ENCODE measurements at places on chromosomes 7 and 10.
A peak's percentile ranks its signal among the peaks of the same experiment; 100 is the strongest.

- no peak for DNase-seq
Measured at GRCh38 chr7:14551310-14551709, 351.2 kb downstream of the DGKB start.

DNA sequence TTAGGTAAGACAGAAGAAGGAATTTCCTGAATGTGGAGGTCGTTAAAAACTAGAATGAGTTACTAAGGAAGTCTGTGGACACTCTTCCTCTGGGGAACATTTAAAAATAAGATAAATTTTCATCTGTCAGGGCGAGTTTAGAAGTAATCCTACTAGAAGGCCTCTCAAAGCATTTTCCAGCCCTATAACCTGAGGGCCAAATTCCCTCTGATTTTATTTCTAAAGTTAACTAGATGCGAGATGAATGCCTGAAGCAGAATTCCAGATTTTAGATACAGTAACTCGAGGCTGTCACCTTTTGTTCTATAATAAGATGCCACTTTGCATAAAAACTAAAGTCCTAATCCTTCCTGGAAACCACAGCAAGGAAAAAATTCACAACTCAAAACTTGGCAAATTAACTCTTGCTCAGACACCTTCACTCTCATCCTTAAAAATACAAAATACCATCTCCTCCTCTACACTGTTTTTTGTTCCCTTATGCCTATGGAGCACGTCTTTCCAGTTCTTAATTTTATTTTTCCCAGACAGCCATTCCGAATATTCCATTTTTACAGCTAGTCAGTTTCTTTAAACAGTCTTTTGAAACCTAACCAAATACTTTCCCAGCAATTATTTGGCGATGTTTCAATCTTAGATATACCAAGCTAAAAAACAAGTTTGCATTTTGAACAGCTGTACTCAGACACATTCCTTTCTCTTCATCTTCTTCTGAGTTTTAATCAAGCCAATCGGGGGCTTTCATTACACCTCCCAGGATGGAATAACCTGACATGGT lies 420.7 kb upstream of the NFE2L3 start:
- no peak for DNase-seq

DNA sequence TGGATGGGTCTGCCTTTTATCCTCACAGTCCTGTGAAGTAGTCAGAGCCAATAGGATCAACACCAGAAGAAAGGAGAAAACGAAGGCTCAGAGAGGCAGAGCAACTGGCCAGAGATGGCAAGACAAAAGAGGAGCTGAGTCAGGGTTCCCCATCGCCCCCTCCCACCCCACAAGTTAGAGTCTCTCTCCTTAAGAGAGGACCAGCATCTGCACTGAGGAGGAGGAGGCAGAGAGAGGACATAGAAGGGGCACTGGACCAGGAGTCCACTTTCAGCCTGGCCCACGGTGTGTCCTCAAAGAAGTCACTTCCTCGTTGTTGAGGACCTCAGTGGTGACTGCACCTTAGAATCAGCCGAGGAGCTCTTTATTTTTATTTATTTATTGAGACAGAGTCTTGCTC lies 11.6 kb downstream of the SPOCK2 start:
- no peak for DNase-seq

DNA sequence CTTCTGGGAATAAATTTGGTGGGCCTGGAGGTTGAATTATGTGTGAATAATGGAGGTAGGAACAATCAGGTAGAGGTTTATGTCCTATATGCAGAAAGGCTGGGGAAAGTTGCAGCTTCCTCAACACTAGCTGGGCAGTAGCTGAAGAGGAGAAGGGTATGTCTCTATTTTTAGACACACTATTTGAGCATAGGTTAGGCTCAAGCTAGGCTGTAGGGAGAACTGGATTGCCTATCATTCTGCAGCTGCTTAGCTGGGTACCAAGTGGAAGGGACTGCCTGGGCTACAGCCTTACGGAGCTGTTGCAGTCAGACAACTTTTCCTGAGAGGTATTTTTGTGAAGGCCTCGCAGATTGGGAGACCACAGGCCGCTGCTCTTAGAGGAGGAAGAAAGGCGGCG lies 67.9 kb downstream of the DENND11 start:
- no peak for DNase-seq

GRCh38 chr7:16063716-16064675 lies 357.3 kb downstream of the CRPPA start:
- no peak for DNase-seq

- no peak for DNase-seq
Measured at GRCh38 chr7:72706521-72706920, 121.5 kb downstream of the TYW1B start.

DNA sequence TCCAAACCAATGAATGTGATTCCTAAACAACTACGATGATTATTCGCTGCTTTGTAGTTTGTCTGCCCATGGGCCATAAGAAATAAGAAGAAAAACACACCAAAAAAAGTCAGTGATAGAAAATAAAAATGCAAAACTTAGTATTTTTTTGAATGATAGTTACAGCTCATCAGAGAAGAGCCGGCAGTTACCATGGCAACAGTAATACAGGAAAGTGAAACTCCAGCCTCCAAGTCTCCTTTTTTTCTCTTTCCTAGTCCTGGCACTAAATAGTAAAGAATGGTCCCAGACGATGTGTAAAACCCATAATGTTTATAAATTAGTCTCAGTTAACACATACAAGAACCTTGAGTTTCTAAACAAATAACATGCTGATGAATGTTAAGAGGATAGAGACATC lies 21.6 kb upstream of the LHFPL3 start:
- DNase-seq: no peak

DNA sequence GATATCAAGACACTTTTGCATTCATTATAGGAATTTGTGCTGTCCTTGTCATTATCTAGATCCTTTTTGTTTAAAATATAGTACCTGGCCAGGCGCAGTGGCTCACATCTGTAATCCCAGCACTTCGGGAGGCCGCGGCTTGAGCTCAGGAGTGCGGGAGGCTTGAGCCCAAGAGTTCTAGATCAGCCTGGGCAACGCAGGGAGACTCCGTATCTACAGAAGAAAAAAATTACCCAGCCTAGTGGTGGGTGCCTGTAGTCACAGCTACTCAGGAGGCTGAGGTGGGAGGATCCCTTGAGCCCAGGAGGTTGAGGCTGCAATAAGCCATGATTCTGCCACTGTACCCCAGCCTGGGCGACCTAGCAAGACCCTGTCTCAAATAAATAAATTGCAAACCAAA lies 621 bp upstream of the MORN4 start:
- peak; percentile 7 for DNase-seq

- DNase-seq: peak; percentile 2
Measured at GRCh38 chr10:23095966-23096801, 805 bp downstream of the MSRB2 start.

DNA sequence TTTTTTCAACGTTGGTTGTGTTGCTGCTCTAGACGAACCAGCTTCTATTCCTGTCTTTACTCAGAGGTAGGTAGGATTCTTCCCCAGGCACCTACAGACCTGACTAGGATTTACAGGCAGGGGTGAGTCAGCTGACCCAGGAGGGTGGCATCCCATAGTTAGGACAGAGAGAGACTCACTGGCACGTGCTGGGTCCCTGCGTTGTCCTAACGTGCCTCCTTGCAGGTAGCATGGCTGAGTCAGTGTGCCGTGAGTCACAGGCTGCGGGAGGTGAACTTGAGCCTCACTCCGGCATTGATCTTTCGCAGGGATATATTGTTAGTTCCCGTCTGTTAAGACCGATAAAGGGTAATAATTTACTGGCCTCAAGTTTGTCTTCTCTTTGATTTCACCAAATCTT lies 96.5 kb downstream of the PFKFB3 start:
- peak; percentile 43 for DNase-seq

DNA sequence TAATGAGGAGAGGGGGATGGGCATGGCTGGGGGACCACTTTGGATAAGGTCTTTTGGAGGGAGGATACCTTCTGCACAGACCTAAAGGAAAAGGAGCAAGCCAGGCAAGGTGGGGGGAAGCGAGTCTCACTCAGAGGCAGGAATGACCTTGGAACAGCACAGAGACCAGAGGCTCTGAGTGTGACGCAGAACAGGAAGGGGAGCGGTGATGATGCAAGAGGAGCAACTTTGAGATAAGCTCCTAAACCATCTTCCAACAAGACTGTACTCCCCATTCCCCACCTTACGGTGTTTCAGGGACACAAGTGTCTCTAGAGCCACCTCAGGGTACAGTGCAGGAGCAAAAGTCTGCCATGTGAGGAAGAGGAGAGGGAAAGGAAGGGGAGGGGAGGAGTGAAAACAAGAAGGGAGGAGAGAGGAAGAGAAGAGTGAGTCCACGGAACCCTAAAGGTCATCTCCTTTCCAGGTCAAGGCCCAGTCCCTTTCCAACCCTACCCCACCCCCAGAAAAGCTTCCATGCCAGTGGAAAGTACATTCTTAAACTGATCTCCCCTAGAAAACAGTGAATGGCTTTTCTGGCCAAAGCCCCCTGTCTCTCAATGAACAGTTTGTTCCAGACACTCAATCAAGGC lies 54.1 kb downstream of the JAZF1 start:
- no peak for DNase-seq

DNA sequence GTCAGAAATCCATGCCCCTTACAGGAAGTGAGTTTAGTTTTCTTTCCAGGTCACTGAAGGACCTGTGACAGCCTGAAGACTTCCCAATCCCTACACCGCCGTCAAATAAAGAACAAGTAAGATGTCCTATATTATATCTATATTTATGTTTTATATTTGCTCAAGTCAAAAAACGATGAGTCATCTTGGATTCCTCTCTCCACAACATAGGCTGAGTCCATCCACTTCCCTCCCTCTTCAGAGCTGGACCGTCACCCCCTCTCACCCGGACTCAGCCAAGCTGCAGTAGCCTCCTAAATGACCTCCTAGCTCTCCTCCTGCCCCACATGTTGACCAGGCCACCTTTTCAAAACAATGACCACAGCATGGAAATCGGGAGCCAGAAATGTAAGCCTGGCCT lies 53.5 kb downstream of the GLI3 start:
- DNase-seq: no peak

DNA sequence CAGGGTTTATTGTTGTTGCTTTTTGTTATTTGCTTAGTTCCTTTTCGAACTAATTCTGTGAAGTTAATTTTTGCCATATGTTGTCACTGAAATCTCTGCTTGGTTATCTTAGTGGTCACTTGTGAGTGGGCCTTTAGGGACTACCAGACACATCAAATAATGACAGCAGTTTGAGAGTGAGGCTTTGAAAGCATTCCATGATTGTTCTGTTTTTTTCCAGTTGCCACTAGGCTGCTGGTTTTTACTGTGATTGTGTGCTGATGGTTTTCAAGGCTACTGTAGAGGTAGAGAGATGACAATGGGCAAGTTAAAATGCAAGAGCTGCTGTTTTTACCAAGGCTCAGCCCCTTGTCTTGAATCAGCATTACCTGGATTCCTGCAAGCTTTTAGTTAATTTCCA lies 20.0 kb downstream of the SEPTIN7 start:
- DNase-seq: no peak

DNA sequence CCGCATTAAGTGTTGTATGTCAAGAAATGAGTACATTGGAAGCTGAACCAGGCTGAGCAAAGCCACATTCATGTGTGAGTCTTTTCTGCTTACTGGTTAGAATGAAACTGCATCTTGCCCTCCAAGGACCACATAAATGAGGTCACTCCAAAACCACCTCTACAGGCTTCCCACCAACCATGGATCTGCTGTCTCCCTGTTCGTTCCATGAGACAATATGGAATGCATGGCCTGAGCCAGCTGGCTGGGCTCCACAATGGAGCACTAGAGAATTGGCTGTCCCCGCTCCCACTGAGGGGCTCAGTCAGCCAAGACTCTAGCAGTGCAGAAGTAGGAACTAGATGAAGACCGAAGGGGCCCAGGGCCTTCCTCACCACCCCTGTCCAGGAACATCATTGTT lies 120.8 kb downstream of the TNS3 start:
- no peak for DNase-seq

GRCh38 chr7:131095346-131095745 lies 232.3 kb upstream of the MKLN1 start:
- DNase-seq: no peak

GRCh38 chr7:158991824-158992621 lies 135.7 kb downstream of the DYNC2I1 start:
- DNase-seq: no peak

DNA sequence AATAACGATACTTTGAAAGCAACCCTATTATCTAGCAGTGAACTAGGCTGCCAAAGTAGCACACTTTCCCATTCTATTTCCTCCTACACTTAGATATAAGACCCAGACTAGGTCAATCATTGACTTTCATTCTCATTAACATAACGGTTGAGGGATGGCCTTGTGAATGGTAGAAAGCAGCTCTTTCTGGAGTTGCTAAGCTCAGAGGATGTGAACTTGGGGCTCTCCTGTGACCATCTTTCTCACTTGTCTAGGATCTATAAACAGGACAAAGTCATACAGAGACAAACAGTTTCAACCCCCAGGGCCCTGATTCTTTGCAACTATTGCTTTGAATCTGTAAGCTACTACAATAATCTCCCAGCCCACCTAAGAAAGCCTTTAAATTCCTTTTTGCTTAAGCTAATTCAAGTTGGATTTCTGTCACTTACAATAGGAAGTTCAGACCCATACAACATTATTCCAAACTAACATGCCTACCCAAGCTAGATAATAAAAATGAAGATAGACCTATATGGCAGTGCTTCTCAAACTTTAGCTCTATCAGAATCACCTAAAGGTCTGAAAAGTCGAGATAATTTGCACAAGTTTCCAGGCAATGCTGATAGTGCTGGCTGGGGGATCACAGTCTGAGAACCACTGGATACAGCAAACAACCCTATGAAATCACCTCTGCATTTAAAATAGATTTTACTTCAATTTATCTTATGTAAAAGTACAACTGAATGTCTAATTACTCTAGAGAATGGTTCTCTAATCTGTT lies 16.7 kb downstream of the P4HA1 start:
- no peak for DNase-seq

GRCh38 chr10:34015700-34016099 lies 681.2 kb upstream of the NRP1 start:
- no peak for DNase-seq

- DNase-seq: peak; percentile 24
Measured at GRCh38 chr10:11610826-11611247, 613 bp downstream of the USP6NL start.

GRCh38 chr10:14822879-14823755 lies 14.7 kb downstream of the CDNF start:
- no peak for DNase-seq

DNA sequence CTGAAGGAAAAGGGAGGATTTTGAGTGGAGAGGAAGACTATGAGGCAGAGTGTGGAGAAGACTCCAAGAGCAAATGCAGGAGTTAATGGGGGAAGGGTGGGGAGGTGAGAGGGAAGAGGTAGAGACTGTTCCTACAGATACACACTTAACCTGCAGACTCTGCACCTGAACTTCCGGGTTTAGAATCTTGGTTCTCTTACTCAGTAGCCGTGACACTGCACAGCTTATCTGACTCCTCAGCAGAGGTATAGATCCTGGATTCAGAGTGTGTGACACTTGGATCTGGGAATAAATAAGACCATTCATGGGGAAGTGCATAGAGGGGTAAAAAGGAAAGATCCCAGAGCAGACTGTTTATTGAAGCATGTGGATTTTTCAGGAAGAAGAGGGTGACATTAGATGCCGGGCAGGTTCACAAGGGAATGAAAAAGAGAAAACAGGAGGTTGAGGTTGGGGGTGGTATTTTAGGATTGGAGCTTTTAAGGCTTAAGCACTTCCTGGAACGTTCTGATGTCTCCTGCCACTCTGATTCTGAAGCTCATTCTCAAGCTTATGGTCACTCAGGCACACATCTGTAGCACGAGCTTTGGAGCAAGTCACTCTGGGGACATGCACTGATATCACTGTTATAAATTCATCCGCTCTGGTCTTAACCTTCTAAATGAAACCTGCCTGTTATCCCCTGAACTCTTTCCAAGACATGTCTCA lies 5.7 kb upstream of the ZC3HAV1L start:
- no peak for DNase-seq

All from stimulated activated CD4-positive, alpha-beta T cell treated with anti-CD3 and anti-CD28 coated beads, Interleukin-4, amount 100 ng/mL, for 48 hours (primary cell).